ENCODE measurements at places on chromosomes 7 and 10.

- DNase-seq: no peak
These were observed 6.9 kb downstream of the MAD1L1 start for GRCh38 chr7:2225830-2226229.

GRCh38 chr7:99786726-99787335, 2.8 kb upstream of the CYP3A4 start:
- DNase-seq: no peak

GRCh38 chr10:36271627-36272340, 629.7 kb upstream of the FZD8 start:
- DNase-seq: no peak

- DNase-seq: no peak
These were observed 255.4 kb downstream of the ELMO1 start for GRCh38 chr7:37193087-37193774.

- DNase-seq: no peak
These were observed 44.3 kb upstream of the CABCOCO1 start for GRCh38 chr10:61618388-61618961.

DNA sequence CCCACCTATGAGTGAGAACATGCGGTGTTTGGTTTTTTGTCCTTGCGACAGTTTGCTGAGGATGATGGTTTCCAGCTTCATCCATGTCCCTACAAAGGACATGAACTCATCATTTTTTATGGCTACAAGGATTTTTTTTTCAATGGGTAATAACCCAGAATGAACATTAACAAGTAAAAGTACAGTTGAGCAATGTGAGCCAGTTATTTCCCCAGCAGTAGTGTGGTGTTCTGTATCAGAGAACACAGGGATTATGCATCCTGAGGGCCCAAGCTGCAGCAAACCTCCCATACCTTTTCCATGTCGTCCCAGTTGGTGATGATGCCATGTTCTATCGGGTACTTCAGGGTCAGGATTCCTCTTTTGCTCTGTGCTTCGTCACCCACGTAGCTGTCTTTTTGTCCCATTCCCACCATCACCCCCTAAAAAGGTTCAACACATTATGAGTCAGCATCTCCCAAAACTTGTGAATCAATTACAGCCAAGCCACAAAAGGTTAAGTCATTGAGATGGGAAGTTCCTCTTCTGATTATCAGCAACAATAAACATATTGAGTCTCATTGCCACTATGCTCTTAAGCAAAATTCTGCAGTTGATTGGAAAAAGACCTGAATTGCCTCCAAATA, 5.5 kb downstream of the ACTA2 start:
- DNase-seq: no peak

- DNase-seq: no peak
These were observed 11.6 kb downstream of the PAPSS2 start for GRCh38 chr10:87671139-87671815.

DNA sequence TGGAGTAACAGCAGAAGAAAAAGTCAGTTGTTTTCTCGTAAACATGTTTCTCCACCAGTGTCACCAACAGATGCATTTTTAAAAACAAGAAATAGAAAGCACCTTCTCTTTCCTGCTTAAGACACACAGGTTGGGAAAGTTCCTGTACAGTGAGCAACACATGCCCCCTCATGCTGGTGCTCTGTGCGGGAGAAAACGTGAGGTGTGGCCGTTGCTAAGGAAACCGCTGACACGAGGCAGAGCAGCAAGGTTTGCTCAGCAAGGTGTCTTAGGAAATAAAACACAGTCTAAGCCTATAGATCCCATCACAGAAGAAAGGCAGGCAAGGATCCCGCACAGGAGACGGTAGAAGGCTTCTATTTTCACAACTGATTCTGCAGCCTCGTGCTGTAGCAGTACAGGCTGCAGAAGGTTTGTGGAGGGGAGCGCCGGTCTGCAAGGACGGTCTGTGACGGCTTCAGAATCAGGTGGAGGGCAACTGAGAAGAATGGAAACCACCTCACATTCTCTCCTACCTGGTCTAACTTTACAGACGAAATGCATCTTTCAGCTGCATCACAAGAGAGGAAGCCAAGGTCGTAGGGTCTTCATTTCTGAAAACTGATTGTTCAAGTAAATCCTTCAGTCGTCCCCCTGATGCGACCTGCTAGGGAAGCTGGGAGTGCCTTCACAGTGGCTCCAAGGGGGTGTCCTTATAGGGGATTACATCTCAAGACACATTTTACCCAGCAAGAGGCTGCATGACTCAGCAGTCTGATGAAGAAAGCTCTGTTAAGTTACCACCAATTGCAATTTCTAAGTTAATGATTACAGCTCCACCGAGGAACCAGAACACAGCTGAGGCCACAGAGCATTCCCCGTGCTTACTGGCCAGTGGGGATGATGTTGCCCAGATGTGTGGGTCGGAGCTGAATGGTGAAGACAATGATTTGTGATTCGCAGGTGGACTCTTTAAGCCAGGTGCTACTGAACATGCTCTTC, 150.7 kb upstream of the KLF14 start:
- no peak for DNase-seq

DNA sequence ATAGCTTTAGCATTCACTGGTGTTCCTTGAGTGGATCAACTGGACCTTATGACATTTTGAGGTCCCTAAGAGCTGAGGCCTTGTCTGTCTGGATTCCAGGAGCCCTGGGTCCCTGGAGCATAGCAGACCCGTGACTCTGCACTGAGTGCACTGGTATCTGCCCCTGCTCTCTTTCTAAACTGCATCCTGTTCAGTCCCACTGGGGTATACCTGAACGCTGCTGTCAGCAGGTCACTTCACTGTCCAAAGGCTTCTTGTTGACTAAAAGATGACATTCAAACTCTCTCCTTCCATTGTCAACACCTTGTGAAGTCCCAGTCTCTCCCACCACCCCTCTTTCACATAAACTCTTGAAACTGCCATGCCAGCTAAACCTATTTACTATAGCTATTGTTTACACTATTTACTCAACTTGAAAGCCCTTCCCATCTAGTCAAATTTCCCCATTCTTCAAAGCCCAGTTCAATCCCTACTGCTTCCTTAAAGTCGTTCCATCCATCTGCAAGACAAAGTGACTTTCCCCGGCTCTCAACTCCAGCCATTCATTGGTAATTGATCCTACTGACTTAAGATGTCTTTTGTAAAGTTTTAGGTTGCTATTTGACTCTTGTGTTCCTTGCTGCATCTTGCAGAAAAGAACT, 523.3 kb downstream of the KCNMA1 start:
- no peak for DNase-seq

GRCh38 chr7:146966274-146966673, 849.7 kb downstream of the CNTNAP2 start:
- no peak for DNase-seq

- DNase-seq: no peak
These were observed 27.4 kb downstream of the UCMA start for GRCh38 chr10:13206546-13207443.

GRCh38 chr10:4647109-4647785, 178.8 kb upstream of the AKR1E2 start:
- DNase-seq: no peak

DNA sequence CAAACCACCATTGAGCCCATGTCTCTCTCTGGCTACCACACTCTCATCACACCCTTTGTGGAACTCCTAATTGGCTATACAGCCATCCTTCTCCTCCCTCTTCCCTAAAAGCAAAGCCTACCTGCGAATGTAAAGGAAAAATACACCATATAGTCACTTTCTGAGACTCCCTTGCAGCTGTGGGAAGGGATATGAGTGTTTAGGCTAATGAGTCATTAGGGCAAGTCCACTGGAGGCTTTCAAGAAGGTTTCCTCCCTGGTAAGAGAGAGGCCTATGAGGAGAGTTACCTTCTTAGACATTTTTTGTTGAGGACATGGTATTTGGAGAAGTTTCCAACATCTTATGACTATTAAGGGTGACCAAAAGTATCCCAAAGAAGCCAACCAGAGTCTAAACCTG, 4.1 kb upstream of the TMEM243 start:
- no peak for DNase-seq

DNA sequence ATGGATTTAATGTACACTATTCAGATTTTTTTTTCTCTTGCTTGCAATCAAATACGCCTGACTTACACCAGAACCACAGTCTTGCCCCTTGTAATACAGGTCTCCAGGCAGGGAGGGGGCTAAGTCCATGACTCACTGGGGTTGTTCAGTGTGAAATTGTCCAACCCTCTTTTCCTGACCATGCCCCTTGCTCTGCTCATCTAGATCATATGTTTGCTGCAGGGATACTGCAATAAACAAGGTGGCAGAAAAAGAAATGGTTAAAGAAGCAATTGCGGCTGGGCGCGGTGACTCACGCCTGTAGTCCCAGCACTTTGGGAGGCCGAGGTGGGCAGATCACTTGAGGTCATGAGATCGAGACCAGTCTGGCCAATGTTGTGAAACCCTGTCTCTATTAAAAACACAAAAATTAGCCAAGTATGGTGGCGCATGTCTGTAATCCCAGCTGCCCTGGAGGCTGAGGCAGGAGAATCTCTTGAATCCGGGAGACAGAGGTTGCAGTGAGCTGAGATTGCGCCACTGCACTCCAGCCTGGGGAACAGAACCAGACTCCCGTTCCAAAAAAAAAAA, 85.5 kb downstream of the TMEM130 start:
- no peak for DNase-seq

- no peak for DNase-seq
These were observed 32.9 kb upstream of the INPP5A start for GRCh38 chr10:132504501-132505272.
